ENCODE measurements at places on chromosomes 4 and X.

GRCh38 chrX:40300286-40300890 lies 202.6 kb upstream of the BCOR start:
- DNase-seq: no peak

GRCh38 chr4:113758372-113758771 lies 3.2 kb downstream of the CAMK2D start:
- no peak for DNase-seq

DNA sequence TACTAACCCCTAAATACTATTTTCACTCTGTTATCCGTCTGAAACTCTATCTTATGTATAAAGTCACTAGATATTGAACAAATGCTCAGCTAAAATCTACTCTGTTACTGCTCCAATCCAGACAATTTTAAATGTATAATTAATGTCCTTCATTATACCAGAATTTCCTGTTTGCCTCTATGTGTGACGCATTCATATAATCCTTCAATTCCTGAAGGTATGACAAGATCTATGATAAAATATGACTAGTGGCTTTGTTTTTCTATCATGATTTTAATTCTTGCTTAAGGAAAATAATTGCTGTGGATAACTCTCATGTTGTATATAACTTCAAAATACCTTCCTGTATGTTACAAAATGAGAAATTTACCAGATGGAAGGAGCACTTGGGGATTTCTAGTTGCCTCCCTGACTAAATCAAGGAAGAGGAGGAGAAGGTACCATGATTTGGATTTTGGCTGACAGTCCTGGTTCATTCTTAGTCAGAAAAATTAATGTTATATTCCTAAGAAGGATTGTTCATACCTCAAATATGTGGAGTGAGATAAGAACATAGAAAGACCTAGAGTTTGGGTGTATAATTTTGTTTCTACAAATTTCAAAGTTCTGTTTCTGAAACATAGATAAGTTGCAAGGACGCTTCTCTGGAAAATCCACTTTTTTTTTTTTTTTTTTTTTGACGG lies 4.9 kb downstream of the CXCL6 start:
- DNase-seq: no peak

DNA sequence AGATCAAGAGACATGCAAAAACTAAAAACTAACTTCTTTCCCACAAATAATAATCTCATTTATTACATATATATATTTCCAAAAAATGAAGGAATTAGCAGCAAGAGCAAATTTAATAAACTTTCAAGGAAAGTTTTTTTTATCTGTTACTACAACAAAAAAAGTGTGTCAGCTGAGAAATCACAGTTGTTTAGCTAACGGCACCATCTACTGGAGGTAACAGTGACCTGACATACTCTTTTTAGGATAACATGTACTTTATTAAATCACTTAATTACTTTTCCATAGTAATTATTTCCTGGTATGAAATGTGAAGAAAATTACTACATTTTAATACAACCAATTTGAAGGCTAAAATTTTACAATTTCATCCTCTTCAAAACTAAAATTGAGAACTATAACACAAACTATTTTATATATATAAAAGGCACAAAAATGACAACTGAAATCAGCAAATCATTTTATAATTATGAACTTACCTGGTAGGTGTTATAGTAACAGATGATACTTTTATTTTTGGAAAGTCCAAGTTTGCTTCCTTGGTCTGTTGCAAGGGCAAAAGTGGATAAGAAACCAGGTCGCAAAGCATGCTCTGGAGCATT lies 9.1 kb downstream of the LAMTOR3 start:
- DNase-seq: peak; percentile 47

DNA sequence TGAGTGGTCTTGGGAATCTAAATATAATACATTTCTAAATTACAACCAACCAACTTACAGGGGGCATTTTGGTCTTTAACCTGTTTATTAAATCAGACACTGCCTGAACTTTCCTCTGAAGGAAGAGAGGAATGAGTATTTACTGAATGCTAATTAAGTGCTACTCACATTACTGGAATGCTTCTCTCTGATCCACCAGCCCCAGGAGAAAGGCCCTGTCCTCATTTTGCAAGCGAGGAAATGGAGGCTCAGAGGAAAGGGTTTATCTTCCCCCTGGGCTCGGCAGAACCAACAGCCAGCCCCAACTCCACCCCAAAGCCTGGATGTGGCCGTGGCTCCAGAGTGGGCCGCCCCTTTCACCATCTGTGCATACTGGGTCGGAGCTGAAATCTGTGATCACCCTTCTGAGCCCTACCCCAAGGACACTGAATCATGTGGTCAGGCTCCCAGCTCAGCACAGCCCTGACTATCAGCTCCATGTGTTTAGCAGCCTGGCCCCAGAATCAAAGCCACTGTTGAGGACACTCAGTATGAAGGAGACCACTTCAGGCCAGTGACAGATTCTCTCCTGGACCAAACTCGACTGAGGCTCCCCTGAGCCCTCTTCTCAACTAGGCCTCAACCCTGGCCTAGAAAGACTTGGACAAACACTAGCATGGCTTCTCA lies 56.7 kb upstream of the ENPP6 start:
- no peak for DNase-seq

- no peak for DNase-seq
Measured at GRCh38 chr4:41215155-41215554, 813 bp upstream of the APBB2 start.

DNA sequence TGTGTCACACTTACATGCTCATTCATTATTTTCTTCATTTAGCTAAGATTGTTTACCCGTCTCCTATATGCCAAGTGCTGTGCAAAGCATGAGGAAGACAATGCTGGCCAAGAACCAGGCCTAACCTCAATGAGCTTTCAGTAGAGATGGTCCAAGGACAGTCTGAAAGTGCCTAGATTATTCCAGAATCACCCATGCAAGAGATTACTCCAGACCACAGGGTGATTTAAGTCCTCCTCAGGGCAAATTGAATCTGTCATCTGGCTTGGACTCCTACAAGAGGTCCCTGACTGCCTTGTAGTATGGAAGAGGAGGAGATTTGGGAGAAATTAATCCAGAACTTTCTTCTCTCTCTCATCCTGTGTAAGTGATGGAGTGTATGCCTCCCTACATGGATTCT lies 99.4 kb upstream of the NDP start:
- no peak for DNase-seq

- no peak for DNase-seq
Measured at GRCh38 chr4:180028682-180029081, 2214.5 kb upstream of the TENM3 start.

- no peak for DNase-seq
Measured at GRCh38 chr4:38119668-38120385, 159.6 kb downstream of the PTTG2 start.

- DNase-seq: no peak
Measured at GRCh38 chrX:110384490-110384889, 25.8 kb downstream of the RTL9 start.

DNA sequence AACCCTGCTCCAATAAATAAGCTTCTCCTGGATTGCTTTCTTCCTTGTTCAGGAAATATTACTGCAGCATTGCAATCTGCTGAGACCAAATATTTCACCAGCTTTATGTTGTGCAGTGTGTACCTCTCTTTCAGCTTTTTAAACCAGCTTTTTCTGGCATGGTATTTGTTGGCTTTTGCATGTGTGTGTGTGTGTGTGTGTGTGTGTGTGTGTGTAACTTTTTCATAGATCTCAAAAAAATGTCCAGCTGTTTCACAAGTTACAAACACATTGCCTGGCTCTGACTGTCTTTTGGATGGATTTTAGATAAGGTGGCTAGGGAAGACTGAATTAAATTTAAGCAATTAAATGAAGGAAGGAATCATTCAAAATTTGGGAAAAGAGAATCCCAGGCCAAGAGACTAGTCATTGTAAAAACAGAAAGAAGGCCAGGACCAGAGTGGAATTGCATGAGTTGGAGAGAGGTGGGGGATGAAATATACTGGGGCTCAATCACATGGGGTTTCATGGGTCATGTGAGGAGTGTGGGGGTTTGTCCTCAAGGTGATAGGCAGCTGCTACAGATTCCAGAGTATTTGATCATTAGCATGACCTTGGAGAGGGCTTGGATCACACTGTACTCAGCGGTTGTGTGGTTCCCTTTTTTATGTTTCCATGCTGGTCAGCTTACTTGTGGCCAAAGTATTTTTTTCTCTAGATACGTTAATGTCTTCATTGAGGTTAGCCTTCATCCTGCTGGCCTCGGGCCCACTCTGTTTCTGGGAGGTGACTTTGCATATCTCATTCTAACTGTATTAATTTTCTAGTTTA lies 357.7 kb upstream of the BOD1L1 start:
- DNase-seq: no peak

DNA sequence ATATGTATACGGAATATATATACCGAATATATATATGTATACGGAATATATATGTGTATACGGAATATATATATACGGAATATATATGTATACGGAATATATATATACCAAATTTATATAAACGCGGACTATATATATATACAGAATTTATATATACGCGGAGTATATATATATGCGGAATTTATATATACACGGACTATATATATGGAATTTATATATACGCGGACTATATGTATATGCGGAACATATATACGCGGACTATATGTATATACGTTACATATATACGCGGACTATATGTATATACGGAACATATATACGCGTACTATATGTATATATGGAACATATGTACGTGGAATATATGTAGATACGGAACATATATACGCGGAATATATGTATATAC lies 78.6 kb downstream of the ARHGAP36 start:
- DNase-seq: no peak

DNA sequence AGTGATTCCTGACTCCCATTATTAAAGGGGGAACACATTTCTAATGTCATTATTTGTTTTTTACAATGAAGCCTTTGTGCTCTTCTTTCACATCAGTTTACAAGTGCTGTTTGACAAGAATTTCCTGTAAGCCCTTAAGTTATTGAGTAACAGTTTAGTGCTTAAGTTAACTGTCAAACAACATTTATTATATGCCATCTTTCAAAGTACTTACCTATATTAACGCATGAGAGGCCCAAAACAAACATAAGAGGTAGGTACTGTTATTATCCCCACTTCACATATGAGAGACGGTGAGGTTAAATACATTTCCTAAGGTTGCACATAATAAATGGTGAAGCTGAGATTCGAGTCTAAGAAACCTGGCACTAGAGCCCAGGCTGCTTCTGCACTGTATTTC lies 56.0 kb upstream of the MAGED1 start:
- DNase-seq: no peak

Data from bone marrow (tissue), 2 donors.